ENCODE measurements at places on chromosomes 12 and 14.

DNA sequence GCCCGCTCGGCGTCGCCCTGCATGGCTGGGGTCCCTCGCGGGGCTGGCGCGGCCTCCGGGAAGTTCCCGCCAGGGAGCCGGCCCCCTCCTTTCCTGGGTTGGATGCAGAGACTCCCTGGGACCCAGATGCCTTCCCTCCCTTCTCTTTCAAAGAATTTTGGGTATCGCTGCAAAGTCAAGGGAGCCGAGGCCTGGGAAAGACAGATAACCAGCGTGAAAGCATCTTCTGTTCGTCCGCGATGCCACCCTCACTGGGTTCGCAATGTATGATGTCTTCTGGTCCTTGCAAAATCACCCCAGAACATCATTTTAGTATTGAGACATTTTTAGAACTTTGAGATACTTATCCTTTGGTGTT lies 451 bp downstream of the IRAK3 start:
- no peak for DNase-seq

DNA sequence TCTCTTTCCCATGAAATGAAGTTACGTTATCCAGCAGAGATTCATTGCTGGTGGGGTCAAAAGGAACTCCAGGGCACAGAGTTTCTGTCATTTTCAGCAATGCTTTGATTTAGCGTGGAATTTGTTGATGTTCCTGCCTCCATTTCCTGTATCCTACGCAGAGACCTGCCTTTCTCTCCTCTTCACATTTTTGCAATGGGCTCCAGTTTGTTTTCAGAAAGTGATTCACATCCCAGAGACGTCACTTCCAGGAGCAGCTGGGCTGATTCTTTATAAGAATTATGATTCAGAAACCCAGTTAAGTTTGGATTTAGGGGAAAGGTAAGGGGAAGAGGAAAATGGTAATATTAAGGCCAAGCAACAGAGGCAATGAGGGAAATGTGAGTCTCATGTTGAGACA lies 11.6 kb downstream of the RNASE10 start:
- DNase-seq, result no peak

DNA sequence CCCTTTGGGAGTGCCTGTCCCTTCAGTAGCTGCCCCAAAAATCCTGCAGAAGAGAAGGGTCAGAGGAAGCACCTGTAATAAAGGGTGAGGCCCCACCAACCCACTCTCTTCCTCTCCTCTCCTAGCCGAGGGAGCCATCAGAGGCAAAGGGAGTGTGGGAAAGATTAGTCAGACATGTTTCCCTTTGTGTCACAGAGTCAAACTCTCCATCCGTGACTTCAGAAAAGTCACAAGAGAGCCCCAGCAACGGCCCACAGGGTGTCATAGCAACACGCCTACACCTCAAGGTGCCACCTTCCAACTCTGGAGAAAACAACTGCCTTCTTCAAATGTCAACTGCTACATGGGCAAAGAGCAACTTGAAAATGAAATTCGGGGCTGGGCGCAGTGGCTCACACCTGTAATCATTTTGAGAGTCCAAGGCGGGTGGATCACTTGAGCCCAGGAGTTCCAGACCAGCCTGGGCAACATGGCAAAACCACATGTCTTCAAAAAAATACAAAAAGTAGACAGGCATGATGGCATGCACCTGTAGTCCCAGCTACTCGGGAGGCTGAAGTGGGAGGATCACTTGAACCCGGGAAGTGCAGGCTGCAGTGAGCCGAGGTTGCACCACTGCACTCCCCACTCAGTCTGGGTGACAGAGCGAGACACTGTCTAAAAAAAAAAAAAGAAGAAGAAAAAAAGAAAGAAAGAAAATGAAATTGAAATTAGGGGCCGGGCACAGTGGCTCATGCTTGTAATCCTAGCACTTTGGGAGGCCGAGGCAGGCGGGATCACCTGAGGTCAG lies 17.7 kb upstream of the CD27 start:
- DNase-seq, result peak; percentile 79

DNA sequence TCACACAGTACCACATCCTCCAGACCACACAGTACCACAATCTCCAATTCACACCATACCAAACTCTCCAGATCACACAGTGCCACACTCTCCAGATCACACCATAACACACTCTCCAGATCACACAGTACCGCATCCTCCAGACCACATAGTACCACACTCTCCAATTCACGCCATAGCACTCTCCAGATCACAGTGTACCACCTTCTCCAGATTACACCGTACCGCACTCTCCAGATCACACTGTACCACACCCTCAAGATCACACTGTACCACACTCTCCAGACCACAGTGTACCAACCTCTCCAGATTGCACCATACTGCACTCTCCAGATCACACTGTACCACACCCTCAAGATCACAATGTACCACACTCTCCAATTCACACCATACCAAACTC lies 184.9 kb downstream of the NTF3 start:
- DNase-seq, result no peak

- no peak for DNase-seq
These were observed 320.1 kb upstream of the DIO3 start for GRCh38 chr14:101241147-101241546.

- DNase-seq, result peak; percentile 66
These were observed 479 bp downstream of the GPR135 start for GRCh38 chr14:59464486-59465315.

GRCh38 chr14:105267820-105268548 lies 19.7 kb downstream of the BTBD6 start:
- no peak for DNase-seq

DNA sequence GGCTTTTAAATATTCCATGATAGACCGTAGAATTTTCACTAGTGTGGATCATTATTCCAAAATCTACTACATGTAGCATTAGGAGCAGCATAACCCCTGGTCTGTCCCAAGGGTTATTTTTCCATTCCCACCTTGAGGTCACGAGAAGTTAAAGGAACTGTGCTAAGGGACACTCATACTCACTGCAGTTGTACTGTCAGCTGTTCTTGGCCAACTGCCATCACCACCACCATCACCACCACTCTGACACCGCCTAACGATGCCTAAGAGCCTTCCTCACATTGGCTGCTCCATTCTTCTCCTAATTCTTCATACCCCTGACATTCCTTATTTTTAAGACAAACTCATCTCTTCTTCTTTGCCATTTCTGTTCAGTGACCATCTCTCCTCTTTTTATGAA lies 13.4 kb upstream of the PTGDR start:
- no peak for DNase-seq

DNA sequence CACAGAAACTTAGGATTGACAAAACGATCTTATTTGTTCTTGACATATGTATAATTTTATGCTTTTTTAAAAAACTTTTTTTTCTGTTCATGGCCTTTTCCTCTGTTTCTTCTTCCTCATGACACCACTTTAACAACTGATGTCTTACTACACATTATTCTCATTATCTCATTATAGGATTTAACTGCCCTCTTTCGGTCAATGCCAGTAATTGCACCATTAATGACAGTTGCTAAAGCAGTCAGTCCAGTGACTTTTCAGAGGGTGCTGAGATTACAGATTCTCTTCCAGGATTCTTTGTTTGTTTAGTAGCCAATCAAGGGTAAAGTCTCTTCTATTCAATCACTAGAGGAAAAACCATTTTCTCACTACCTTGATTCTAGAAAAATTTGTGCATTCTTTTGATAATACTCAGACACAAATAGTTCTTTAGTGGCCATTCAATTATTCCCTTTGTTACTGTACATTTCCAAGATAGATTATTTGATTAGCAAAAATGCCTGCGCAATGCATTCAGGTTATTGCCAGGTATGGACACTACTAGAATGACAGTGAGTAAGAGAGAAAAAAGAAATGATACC lies 50.1 kb downstream of the KLRG1 start:
- DNase-seq, result peak; percentile 67

DNA sequence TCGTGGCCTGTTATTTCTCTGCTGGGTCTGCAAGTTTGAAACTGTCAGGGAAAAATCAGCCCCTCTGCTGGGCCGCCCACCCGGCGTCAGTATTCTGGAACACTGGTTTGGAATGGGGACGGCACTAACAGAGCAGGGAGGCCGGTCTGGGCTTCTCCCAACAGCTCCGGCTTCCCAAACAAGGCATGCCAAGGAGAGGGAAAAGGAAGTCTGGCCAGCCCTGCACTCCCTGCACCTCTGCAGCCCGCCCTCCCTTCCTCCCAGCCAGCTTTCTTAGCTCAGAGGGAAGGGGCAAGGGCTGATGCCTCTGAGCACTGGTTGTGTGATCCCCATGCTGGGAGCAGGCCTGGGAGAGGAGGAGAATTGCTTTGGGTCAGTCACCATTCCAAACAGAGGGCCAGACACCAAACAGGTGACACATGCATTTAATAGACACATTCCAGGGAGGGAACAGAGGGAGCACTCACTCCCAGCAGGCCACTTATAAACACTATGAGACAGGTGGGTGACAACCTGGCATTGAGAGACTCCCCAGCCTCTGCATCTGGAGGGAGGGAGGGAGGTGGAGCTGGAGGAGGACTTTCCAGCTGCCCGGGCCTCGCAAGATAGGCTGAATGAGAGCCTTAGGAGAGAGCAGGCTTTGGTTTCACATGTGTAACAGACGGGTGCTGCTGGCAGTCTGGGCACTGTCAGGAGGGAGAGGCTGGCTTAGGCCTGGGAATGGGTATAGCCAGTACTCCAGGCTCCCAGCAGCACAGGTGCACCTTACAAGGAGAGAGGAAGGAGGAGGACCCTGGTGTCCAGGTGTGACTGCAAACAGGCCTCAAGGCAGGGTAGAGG lies 10.3 kb downstream of the KRT75 start:
- no peak for DNase-seq

- DNase-seq, result no peak
These were observed 30.4 kb downstream of the HEATR5A start for GRCh38 chr14:31389946-31390345.

GRCh38 chr12:117189725-117190209 lies 503 bp downstream of the FBXO21 start:
- no peak for DNase-seq

DNA sequence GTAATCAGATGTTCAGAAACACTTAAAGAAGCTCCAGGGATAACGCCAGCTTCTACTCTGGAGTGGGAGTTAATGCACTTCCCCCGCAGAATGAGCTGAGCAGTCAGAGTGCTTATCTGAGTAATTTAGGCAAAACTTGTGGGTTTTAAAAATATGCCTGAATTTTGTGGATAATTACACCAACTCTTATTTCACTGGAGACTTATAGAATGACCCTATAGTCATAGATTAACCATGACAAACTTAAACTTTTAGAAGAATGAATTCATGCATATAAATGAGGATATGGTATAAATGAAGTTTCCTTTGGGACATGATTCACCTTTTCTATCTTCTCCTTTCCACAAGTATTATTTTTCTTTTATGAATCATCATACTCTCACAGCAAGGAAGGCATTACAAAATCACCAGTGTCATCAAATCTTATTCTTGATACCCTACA lies 241.1 kb upstream of the FBXO33 start:
- no peak for DNase-seq

DNA sequence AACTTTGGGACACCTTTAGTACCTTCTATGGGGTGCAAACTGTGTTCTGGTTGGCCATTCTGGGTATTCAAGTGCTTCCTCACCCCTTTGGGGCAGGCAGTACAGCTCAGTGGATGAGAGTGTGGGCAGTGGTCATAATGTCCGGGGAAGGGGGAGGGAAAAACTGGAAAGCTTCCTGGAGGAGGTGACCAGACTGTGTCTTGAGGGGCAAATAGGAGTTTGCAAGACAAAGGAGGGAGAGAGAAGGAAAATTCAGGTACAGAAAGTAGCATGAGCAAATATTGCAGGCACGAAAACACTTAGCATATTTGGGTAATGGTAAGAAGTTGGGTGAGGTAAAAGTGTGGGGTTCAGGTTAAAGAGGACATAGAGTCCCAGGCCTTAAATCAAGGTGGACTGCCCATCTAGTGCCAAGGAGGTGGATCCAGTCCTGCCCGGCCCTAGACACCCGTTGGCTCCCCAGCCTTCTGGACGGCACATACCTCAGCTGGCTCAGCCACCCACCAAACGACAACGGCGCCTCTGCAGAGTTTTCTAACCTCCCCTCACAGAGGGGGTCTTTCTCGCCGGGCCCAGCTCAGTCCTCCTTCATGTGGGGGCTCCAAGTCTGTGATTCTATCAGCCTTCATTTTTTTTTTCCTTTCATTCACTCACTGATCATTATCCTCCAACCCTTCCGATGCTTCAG lies 86.4 kb downstream of the DICER1 start:
- DNase-seq, result no peak

GRCh38 chr12:108611884-108612415 lies 14.1 kb upstream of the TMEM119 start:
- peak; percentile 38 for DNase-seq

DNA sequence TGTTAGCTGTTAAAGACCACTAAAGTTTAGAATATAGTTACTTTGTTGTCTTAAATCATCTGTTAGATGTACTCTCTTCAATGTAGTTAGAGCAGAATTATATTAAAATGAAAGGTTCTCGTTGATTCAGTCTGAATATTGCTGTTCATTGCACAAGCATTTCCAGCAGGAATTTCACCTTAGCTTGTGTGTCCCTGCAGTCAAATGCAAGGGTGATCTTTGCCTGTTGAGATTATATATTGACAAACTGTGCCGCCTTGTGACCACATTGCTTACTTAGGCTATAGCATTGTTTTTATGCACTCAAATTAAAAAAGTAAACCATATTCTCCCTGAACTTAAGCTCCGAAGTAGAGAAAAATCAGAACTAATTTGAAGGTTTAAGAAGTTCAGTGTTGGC lies 39.5 kb downstream of the ATP2A2 start:
- DNase-seq, result no peak

GRCh38 chr12:75592086-75592485 lies 80.7 kb upstream of the KRR1 start:
- no peak for DNase-seq

DNA sequence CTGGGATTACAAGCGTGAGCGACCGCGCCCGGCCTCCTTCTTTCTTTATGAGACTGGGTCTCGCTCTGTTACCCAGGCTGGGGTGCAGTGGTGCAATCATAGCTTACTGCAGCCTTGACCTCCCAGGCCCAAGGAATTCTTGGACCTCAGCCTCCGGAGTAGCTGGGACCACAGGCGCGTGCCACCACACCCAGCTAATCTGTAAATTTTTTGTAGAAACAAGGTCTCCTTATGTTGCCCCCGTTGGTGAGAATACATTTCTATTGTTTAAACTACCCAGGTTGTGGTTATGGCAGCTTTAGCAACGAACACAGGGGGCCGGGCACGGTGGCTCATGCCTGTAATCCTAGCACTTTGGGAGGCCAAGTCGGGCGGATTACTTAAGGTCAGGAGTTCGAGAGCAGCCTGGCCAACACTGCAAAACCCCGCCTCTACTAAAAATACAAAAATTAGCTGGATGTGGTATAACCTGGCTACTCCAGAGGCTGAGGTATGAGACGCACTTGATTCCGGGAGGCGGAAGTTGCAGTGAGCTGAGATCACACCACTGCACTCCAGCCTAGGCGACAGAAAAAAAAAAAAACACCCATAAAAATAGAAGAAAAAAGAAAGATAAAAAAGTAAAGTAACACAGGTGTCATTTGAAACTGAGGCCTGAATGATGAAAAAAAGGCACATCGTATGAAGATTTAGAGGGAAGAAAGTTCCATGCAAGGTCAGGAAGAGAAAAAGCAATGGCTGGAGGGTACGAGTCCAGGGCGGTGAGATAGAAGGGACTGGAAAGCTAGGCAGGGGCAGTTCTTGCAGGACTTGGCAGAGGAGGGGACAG lies 977 bp upstream of the TMEM120B start:
- DNase-seq, result peak; percentile 16

- DNase-seq, result no peak
These were observed 75.5 kb upstream of the RERGL start for GRCh38 chr12:18165422-18165871.

Measured in central memory CD4-positive, alpha-beta T cell (primary cell).